Fibroblast of skin of abdomen (primary cell): ENCODE measurements at places on chromosomes 2 and 18.
A peak's percentile ranks its signal among the peaks of the same experiment; 100 is the strongest.

- DNase-seq = no peak
Measured at GRCh38 chr2:104848526-104848925, 5.4 kb upstream of the POU3F3 start.

DNA sequence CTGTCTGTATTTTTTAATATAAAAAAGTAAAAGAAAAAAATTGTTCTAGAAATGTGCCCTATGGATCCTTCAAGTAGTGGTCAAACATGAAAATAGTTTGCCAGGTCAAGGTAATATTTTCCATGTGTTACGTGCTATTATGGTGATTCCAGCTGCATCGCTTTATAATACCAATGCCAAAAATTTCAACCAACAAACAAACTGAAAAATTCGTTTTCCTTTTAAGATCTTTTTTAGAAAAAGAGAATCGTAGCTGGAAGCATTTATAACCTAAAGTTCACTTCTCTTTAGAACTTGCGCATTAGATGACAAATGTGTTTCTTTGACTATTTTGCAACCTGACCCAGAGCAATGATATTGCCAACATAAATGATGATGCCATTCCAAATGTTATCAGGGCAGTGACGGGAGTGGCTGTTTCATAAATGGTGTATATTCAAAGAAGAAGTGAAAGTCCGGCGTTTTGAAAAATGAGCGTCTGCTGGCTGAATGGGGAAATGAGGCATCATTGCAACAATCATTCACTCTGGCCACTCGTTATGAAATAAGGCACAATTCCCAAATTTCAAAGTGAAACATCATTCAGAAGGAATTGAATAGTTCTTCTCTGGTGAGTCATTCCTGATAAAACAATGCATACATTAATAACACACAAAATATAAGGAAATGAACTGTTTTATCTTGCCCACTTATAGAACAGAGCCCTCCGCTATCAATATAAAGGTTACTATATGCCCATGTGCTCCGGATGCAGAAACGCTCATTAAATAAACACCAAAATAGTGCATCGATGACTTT, 297.4 kb downstream of the TGIF1 start:
- peak; percentile 53 for DNase-seq

GRCh38 chr2:215119847-215120246, 18.6 kb downstream of the ABCA12 start:
- DNase-seq = no peak

GRCh38 chr18:2994603-2995432, 18.1 kb downstream of the LPIN2 start:
- DNase-seq = no peak

DNA sequence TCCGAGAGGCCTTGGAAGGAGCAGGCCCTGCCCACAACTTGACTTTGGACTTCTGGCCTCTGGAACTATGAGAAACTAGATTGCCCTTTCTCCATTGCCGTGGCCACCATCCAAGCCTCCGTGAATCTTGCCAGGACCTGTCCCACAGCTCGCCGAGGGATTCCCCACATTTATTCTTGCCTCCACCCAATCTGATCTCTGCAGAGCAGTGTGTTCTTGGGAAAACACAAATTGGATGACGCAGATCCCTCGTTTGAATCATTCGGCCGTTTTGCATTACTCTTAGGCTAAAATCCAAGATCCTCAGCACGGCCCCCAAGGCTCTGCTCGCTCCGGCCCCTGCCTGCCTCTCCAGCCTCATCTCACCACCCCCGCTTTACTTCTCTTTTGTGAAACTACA, 364.2 kb downstream of the ZNF516 start:
- DNase-seq = peak; percentile 3

- no peak for DNase-seq
Measured at GRCh38 chr2:3198119-3198518, 179.5 kb downstream of the EIPR1 start.

GRCh38 chr2:135825550-135826176, 11.3 kb downstream of the LCT start:
- no peak for DNase-seq

DNA sequence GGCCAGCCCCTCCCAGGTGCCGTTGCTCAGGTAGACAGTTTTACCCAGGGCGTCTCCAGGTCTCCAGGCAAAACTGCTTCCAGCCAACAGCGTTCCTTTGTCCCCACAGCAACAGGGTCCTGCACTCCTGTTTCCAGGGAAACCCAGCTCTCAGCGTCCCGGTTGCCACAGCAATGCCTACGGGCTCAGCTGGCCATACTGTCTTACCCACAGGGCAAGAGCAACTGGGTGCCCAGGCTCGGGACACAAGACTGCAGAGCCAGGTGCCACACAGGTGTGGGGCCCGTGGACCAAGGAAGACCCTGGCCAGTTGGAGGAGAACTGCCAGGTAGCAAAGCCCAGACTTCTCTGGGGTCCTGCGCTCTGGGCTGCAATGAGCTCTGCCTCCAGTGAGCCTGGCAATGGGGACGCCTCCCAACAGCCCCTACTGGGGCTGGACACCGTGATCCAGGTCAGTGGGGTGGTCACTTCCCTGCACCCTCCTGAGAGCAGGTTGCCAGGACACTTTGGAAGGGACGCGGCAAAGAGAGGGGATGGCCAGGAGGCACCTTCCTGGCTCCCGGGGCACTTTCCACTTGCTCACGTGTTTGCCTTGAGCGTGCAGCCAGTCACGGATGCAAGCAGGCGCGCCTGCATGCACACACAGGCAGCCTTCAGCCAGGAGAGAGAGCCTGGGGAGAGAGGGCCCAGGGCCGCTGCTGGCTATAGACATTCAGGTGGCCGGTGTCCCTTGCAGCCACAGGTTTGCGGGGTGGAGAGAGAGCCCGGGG, at the start of gene CROCC2:
Gene CROCC2, plus strand, starts transcription at position 196 of the 770 bp plus-strand sequence. Its CDS starts 178 bp downstream, at position 374.
- no peak for DNase-seq

- DNase-seq = no peak
Measured at GRCh38 chr18:45651275-45651674, 36.0 kb downstream of the SLC14A2 start.

DNA sequence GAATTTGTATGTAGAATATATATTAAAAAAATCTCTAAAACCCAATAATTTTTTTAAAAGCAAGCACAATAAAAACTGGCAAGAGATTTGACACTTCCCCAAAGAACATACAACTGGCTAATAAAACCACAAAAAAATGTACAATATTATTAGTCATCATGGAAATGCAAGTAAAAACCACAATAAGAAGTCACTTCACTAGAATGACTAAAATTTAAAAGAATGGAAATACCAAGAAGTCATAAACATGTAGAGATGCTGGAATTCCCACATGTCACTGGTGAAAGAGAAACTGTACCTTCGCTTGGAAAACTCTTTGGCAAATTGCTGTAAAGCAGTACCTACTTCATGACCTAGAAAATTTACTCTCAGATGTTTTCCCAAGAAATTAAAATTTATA, 43.4 kb upstream of the KYNU start:
- peak; percentile 57 for DNase-seq

DNA sequence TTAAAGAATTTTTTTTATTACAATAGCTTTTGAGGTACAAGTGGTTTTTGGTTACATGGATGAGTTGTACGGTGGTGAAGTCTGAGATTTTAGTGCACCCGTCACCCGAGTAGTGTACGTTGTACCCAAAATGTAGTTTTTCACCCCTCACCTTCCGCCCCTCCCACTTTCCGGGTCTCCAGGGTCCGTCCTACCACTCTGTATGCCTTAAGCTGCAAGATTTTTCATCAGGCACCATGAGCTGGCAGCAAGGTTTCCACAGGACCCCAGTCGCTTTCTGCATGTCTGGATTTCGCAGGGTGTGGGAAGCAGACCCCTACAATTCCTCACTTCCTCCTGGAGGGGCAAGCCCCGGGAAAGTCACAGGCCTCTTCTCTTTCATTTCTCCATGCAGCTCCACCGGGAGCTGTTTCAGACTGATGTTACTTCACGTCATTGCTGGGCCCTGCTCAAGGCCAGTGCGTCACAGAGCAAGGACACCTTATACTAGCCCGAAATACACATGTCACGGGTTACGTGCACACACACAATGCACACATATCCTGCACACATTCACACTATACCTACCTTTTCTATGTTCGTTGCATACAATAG, 179.1 kb downstream of the ZFP36L2 start:
- no peak for DNase-seq

DNA sequence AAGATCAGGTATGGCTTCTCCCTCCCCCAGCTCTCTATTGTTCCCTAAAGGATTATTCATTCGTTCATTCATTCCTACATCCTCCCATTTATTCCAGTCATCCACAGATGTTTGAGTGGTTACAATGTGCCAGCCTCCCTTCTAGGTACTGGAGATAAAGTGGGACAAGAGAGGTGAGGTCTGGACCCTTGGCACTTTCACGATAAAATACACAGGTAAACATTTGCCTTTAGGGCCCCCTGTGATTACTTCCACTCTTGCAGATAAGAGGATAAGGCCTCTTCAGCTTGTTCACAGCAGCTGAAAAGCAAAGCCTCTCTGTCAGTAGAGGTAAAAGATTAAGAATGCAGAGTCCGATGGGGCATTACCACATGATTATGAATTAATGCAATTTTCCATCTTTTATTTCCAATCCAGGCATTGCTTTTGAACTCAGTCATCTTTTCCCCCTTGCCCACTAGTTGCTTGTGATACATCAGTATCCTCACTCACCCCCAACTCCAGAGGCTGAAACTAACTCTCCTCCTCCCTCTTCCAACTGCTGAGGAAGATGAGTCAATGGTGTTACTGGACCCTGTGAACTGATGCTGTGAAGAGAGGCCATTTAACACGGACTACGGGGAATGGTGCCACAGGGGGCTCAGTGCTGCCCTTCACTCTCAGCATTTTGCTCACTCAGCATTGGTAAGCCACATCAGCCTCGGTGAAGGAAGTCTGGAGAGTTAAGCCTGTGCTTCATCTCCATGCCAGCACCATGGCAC, 1.1 kb upstream of the DPP4 start:
- DNase-seq = peak; percentile 64

GRCh38 chr2:42567806-42568400, 529 bp upstream of the MTA3 start:
- DNase-seq = no peak

- DNase-seq = peak; percentile 49
Measured at GRCh38 chr2:227366769-227367426, 12.2 kb downstream of the TM4SF20 start.

DNA sequence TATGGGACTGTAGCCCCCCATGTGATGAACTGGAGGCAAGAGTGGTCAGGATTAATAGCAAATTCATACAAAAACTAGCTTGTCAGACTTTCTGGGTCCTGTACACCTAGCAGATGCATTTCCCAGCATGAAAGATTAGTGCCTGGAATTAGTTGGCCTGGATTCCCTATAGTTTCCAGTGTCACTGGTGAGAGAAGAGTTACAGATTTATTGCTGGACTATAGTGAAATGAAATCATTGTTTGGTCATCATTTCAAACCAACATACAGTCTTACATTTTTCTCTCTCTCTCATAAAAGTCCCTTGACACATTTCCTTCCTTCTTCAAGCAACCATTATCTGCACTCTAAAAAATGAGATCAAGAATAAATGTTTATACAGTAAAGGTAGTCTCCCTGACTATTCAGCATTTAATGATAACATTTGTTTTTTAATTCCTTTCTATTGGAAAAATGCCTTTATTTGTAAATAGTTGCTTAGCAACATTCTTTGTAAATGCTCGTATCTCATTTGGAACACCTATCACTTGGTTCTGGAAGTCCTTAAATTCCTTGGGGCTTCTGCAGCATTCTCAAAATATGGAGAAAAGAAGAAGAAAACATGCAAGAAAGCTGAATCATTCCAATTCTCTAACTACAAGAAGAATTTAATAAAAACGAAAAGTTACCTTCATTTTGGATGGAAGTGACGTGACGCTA, 144.4 kb downstream of the MREG start:
- DNase-seq = peak; percentile 37

GRCh38 chr18:14919666-14920065, 171.7 kb downstream of the ANKRD30B start:
- DNase-seq = no peak

GRCh38 chr2:100870652-100871531, 51.0 kb downstream of the NPAS2 start:
- no peak for DNase-seq
